AG10803 (cell line): ENCODE measurements at places on chromosomes 7 and 10.
A peak's percentile ranks its signal among the peaks of the same experiment; 100 is the strongest.

DNA sequence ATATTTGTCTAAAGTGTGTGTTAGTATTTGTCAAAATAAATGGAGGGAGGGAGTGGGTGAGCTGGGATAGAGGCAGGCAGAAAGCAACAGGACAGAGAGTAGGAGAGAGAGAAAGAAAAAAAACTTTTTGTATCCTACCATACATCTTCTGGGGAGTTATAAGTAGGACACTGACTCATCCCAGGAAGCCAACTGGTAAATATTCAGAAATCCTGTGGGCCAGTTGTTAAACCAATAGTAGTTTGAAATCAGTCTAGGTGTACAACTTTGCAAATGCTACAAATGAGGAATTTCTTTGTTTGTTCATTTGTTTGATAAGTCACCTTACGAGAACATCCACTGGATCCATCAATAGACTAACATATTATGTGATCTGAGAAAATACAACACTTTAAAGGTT is 980.9 kb downstream of the GATA3 start:
- DNase-seq, result no peak

DNA sequence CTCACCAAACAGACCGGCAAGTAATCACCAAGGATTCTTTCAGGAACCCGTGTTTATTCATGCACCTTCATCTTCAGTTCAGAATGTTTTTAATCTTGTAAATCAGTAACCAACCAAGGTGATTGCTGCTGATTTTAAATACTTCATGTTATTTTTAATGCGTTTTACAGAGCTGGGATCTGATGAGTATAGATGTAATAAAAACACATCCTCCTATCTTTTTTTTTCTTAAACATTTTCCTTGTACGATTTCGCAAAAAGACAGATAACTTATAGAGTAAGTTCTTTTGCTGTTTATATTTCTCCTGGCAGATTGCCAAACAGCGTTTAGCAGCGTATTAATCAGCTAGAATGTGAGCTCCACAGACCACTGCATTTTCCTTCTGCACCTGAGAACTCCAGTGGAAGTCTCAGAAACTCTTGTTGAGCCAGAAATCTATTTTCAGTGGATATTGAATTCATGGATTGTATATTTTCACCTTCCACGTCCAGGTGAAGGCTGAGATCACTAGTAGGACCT is 397.8 kb upstream of the NRP1 start:
- no peak for DNase-seq

GRCh38 chr7:69367780-69368179 is 230.5 kb upstream of the AUTS2 start:
- DNase-seq, result peak; percentile 76

DNA sequence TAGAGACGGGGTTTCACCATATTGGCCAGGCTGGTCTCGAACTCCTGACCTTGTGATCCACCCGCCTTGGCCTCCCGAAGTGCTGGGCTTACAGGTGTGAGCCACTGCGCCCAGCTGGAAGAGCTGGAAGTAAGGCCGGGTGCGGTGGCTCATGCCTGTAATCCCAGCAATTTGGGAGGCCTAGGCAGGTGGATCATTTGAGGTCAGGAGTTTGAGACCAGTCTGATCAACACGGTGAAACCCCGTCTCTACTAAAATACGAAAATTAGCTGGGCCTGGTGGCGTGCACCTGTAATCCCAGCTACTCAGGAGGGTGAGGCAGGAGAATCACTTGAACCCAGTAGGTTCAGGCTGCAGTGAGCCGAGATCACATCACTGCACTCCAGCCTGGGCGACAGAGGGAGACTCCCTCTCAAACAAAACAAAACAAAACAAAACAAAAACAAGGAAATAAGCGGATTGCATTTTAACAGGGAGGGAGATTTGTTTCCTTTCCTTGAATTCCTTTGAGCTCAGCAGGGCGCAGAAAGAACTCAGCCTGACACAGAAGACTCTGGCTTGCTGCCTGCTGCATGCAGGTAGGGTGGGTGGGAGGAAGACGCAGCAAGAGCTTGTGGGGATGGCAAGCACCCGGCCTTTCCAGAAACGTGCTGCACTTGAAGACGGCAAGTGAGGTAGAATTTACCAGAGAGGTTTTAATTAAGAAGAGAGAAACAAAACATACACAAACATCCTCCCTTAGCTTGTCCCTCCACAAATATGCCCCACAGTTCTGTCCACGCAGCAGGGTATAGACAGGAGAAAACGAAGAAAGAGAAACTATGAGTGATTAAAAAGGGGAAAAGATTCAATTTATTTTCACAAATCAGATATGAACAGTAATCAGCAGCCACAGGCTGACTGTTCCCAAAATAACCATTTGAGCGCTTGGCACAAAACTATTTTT is 148.0 kb downstream of the RNF216 start:
- no peak for DNase-seq

- peak; percentile 57 for DNase-seq
Observed at GRCh38 chr7:84948634-84949033, 238.2 kb downstream of the SEMA3D start.

DNA sequence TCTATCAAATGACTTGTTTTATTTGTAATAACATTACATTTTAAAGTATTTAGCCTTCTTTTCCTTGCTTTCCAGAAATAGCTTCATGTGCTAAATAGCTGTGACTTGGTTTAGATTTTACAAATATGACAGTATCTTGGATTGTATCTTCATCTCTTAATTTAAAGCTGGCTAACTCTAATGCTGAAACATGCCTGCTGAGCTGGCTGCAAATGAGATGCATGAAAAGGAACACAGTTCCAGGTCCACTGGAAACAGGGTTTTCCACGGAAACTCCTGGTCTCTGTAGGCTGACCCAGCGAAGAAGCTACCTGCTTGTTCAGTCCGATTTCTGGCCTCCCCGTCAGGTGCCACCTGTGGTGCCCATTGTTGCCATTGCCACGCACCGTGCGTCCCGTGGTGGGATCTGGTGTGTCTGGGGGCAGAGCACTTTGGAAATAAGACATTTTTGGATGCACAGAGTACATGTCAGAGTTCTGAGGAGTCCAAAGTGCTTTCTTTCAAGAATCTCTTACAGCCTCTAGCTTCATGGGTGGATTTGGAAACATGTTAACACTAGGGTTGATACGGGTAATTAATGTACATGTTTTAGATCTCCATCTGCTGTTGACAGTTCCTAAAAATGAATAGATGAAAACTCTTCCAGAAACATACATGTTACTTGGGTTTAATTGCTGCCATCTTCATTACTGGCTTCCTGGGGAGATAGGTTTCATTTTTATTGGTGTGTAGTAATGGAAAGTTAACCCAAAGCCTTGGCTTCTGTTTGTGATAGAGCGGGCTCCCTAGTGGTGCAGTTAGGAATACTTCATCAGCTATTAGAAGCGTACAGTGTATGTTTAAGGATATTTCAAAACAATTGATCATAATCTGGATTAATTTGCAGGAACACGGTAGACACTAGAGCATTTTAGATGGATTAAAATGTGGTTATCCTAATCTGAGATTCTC is 45.0 kb downstream of the SHH start:
- DNase-seq, result no peak

- peak; percentile 17 for DNase-seq
Observed at GRCh38 chr10:27744802-27745731, 552 bp downstream of the MKX start.

- no peak for DNase-seq
Observed at GRCh38 chr7:139948587-139949335, 114.0 kb downstream of the PARP12 start.

DNA sequence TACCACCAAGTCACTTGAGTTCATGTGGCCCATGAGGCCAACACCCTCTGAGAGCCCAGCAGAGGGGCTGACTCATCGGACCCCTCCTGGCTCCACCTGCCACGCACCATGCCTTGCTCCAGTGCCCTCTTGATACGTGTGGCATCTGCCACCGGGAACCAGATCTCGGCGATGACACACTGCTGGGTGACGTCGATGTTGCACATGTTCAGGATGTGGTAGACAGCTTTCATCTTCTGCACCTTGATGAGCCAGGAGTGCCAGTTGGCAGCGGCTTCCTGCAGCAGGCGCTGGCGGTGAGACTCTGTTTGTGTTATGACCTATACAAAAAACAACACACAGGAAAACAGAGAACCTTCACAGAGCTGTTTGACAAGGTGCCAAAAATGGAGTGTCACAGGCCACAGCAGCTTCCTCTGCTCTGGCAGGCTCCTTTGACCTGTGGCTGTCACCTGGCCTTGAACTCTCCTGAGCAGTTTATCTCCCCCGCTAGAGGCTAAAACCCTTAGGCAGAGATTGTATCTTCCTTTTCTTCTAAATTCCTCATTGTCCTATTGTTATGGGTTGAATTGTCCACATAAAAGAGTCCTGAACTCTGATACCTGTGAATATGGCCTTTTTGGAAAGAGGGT is 45.2 kb upstream of the TMEM213 start:
- no peak for DNase-seq

- no peak for DNase-seq
Observed at GRCh38 chr7:2076649-2077064, 156.1 kb downstream of the MAD1L1 start.

- DNase-seq, result no peak
Observed at GRCh38 chr10:132649651-132650360, 112.2 kb downstream of the INPP5A start.

GRCh38 chr10:54808186-54808935 is 7.3 kb upstream of the PCDH15 start:
- DNase-seq, result no peak

- DNase-seq, result peak; percentile 33
Observed at GRCh38 chr7:147245274-147245673, 1128.7 kb downstream of the CNTNAP2 start.

DNA sequence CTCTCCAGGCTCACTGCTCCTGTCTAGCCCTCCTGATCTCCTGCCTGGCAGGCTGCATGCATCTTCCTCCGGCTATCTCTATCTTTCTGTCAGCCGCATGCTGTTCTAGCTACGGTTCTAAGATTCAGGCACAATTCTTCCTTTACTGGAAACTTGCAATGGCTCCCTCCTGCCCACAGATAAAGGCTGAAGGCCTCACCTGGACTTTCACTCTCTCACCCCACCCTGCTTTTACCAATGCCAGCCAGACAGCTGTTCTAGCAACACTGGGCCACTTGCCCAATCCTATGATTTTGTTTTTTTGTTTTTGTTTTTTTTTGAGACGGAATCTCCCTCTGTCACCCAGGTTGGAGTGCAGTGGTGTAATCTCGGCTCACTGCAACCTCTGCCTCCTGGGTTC is 38.3 kb downstream of the BEND7 start:
- DNase-seq, result no peak

GRCh38 chr7:133613250-133613790 is 360.4 kb downstream of the EXOC4 start:
- DNase-seq, result no peak

GRCh38 chr7:99102809-99103690 is 40.9 kb downstream of the SMURF1 start:
- DNase-seq, result peak; percentile 65

GRCh38 chr7:144584726-144585125 is 181.2 kb upstream of the NOBOX start:
- no peak for DNase-seq

DNA sequence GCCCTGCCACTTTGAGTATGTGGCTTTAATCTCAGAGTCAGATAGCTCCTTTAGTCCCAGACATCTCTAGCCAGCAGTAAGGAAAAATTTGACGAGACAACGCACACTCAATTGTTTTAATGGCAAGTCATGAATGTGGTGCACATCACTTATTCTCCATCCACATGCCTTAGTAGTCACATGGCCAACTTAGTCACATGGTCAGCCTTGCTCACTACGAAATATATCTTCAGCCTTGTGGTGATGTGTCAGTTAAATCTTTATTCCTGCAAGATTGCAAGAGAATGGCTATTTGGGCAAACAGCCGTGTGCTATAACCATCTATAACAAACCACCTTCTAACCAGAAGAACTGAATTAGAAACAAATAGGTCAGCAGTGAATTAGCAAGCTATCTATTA is 871.1 kb upstream of the CELF2 start:
- no peak for DNase-seq

GRCh38 chr10:36116731-36117130 is 474.6 kb upstream of the FZD8 start:
- no peak for DNase-seq

GRCh38 chr10:75828413-75828812 is 397.0 kb downstream of the LRMDA start:
- DNase-seq, result no peak

DNA sequence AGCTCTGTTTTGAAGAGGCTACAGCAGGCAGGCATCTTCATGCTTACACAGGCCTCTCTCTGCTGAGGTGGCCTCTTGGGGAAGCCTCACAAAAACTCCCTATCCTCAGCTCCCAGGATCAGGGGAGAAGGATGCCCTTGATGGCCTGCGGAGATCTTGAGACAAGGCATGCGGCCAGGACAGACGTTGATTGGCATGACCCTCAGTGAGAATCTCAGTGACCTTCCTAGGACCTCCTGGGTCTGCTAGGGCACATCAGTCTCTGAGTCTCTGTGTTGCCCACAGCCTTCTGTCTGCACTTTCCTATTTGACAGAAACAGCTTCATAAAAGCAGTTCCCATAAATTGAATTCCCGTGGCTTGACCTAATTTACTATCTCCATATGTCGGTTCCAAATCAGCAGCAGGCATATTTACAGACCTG is 1005.8 kb upstream of the C7orf33 start:
- no peak for DNase-seq
